ENCODE measurements at places on chromosomes 11 and 22. TPM values are rescaled to one million over a fixed set of nuclear protein-coding genes. Genes with fewer than 3 reads are reported as not detected.

The MPEG1 gene
- polyA plus RNA-seq = 4.5 TPM

DNA sequence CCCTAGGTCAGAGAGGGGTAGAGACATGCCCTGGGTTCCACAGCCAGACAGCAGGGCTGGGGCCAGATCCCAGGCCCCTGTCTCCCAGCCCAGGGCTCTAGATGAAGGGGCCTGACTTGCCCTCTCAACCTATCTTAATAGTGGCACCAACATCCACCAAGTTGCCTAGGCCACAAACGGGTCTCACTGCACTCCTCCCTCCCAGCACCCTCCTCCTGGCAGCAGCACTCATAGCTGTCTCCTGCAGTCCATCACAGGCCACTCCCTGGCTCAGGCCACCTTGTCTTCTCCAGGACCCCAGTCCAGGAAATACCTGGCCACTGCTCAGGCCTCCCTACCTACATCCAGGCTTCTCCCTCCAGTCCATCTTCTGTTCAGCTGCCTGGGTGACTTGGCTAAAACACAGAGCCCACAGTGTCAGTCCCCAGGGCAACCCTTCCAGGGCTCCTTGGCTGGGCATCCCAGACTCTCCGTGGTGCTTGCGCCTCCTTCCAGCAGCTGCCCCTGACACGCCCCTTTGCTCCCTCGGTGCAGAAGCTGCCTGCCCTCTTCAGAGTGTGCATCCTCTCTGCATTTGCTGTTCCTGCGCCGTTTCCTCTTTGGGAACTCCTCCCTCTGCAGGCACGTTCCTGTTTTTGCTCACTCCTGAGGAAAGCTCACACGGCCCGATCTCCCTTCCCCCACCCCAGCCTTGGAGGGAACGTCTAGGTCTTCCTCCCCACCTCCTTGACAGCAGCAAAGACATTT is 40.5 kb downstream of the LRRC32 start:
- DNase-seq = no peak

GRCh38 chr11:61996933-61997332 is 29.5 kb upstream of the FTH1 start:
- DNase-seq = no peak

GRCh38 chr11:125976156-125976555 is 30.3 kb downstream of the VSIG10L2 start:
- no peak for DNase-seq

DNA sequence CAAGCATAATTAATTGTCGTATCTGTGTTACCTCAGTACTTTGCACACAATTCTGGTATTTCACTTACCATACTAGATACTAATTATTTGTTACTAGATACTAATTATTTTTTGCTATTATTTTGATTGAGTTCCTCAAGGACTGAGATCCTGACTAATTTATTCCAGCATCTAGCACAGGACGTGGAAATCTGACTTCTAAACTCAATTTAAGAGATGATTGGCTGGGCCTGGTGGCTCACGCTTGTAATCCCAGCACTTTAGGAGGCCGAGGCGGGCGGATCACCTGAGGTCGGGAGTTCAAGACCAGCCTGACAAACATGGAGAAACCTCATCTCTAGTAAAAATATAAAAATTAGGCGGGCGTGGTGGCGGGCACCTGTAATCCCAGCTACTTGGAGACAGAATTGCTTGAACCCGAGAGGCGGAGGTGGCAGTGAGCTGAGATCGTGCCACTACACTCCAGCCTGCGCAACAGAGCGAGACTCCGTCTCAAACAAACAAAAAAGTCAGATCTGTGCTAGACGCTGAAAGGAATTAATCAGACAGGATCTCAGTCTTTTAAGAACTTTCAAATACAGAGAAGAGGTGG is 527 bp upstream of the MRPL48 start:
- DNase-seq = no peak

DNA sequence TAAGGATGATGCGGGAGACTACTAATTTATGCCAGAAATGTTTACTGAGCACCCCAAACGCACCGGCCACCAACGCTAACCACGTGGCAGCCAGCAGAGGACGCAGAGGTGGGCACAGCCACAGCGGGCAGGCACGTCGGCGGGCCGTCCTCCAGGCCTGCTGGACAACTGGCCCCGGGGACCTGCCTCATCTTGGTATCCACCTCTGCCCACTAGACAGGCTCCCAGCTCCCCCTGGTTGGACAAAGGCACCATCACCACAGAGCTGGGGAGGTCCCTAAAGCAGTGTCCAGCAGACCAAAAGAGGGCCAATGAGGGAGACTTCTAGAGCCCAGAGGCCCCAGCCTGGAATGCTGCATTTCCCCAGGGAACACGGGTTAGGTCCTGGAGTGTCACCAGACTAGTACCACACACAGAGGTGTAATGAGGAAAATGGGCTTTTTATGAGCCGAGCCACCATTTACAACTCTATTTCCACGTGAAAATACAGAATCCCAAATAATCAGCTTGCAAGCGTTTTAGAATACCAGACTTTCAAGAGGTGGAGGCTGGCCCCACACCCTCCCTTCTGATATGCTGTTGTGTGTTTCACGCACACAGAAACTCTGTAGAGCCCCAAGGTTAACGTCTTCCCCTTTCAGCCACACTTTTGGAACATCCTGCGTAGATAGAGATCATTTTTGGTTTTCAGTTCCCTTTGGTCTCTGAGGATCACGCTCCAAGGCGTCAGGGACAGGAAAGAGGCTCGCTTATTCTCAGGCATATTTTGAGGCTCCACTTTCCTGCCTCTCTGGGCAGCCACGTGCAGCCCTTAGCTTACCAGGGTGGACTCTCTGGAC is 23.7 kb upstream of the BID start:
- DNase-seq = no peak

- no peak for DNase-seq
Observed at GRCh38 chr11:129277198-129277843, 85.2 kb upstream of the ARHGAP32 start.

- no peak for DNase-seq
Observed at GRCh38 chr11:96306600-96306932, 36.4 kb downstream of the MAML2 start.
